ENCODE measurements at places on chromosomes 16 and 17.

DNA sequence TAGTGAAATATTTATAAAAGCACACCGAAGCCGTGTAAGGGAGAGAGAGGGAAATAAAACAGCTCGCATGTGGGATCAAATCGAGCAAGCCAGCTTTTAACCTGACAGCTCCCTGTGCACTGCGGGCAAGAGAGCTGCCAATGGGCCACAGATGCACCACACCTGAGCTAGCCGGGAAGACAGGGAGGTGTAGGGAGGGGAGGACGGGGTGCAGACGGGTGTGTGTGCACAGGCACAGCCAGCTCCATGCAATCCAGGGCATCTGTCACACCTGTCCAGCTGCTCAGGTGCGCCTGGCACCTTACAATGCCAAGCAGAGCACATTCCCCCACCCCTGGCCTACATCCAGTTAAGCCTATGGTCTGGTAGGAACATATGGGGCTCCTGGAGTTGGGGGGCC lies 70.0 kb downstream of the C16orf78 start:
- no peak for DNase-seq

DNA sequence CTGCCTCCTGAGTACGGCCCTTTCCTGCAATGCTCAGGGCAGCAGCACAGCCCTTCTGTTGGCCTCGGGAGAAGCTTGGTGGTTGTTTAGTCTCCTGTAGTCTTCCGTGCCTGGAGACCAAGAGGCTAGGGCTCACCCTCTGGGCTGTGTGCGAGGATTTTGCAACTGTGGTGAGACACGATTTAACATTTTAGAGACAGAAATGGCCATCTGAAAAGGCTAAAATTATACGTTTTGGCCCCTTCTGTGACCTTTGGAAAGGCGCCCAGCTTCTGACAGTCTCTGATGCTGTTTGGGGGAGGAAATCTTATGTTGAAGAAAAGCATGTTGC lies 33.1 kb downstream of the FOXL1 start:
- no peak for DNase-seq

GRCh38 chr16:57739756-57740422 lies 4.3 kb downstream of the KATNB1 start:
- DNase-seq, result no peak

GRCh38 chr17:78716292-78716691 lies 65.8 kb downstream of the CYTH1 start:
- no peak for DNase-seq

- no peak for DNase-seq
Measured at GRCh38 chr16:28574925-28575324, 21.2 kb downstream of the SGF29 start.

DNA sequence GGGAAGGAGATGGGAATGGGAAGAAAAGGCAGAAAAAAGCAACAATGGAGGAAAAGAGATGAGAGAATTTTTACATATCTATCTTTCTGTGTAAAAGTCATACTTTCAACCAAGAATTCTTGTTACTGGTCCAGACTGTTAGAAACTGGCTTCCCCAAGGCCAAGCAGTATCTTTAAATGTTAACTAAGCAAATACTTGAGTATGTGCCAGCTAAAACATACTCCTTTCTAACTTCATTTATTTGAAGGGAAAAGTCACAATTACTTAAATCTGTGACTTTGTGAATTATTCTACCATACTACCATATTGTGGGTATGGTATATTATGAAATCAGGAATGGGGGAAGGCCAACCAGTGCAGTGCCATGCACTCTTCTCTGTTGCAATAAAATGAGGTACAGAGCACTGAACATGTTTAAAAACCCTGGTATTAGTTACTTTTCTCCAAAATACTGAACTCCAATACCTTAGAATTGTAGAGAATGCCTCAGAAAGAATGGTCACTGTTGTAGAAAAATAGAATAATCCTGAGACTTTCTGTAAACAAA lies 92.3 kb upstream of the C17orf78 start:
- no peak for DNase-seq

Data from T follicular helper cell (primary cell).